ENCODE measurements at places on chromosomes 13 and 19.

DNA sequence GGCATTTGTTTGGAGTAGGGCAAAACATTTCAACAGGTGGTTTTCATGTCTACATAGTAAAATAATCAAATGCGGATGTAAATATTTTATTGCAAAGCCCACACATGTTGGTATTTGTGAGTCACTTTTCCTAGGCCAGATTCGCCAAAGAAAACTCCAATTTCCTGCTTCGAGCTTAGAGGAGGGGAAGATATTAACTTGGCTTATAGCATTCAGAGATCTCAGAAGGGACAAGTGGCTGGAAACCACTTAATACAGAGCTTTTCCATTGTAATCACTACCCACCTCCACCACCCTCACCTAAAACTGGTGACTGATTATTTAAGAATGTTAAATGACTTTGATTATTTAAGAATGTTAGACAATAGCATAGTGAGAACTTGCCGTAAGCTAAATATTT lies 530.6 kb upstream of the SPRY2 start:
- no peak for DNase-seq

DNA sequence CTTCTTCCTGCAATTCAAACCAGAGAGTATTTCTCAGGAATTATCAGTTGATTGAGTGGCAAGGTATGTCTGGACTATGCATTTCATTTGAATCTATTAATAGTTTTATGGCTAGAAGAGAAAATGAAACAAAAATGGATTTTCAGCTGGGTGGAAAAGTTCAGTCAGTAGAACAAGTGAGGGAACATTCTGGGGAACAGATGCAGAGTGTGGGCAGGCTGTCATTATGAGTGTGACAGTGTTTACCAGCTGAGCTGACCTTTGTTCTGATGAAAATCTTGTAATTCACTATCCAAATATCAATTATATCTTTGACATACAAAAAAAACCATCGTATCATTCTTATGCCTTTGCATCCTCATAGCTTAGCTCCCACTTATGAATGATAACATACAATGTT lies 2.6 kb upstream of the CLC start:
- DNase-seq = no peak

DNA sequence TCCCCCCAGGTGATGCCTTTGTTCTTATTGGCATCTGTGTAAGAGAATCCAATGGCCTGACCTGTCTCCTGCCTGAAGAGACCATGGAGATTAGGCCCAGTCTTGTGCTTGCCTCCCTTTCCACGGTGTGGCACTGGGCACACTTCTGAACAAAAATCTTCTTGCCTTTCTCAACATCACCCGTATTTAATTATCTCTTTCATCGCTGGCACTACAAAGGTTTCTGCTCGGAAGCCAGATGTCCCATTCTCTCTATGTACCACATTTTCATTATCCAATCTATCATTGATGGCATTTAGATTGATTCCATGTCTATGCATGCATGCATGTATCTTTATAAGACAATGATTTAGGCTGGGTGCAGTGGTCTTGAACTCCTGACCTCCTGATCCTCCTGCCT lies 74.3 kb downstream of the SLC25A15 start:
- DNase-seq = no peak

GRCh38 chr19:19545707-19546106 lies 7.6 kb downstream of the CILP2 start:
- no peak for DNase-seq

DNA sequence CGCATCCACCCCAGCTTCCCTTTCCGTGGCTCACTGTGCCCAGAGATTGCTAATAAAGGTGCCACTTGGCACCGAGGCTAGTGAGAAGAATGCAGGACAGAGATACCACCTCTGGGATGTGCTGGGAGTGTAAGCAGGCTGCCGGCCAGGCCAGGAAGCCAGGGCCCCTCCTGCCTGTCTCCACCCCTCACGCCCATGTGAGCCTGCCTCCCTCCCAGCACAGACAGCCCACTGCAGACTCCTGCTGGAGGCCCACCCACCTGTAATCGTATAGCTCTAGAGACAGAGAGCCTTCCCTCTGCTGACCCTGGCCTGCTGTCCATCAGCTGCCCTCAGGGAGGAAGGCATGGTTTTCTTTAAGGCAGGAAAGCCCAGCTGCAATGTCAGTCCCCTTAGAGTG lies 13.9 kb downstream of the VSTM2B start:
- DNase-seq = no peak

DNA sequence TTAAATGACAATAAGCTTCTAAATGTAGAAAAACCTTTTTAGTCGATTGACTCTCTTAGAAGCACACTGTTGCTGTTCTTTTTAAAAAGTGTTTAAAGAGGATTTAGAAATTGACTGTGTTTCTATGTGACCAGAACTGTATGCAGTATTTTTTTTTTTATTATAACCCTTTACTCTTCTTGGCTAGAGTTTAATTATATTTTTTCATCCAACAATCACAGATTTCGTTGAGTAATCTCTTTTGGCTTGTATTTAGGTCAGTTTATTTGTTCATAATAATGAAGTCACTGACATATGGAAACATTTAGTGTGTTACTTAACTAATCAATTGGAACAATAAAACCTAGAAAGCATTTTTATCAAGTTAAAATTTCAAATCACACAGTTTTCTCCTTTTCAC lies 19.9 kb downstream of the CSNK1A1L start:
- no peak for DNase-seq

Data from T-helper 17 cell (primary cell).